ENCODE measurements at places on chromosomes 1 and 21. TPM values are rescaled to one million over a fixed set of nuclear protein-coding genes. Genes with fewer than 3 reads are reported as not detected.

OR2L13 gene
- 3.1 TPM for polyA plus RNA-seq

LIN28A gene
- not detected for polyA plus RNA-seq

CATSPERE gene
- polyA plus RNA-seq: not detected

ASCL5 gene
- not detected for polyA plus RNA-seq

PODN gene
- polyA plus RNA-seq: not detected

MPZ gene
- not detected for polyA plus RNA-seq

RXFP4 gene
- polyA plus RNA-seq: not detected

RUNX3 gene
- not detected for polyA plus RNA-seq

Measured in Purkinje cell (primary cell).